ENCODE measurements at places on chromosomes 6 and 20.
A peak's percentile ranks its signal among the peaks of the same experiment; 100 is the strongest.

DNA sequence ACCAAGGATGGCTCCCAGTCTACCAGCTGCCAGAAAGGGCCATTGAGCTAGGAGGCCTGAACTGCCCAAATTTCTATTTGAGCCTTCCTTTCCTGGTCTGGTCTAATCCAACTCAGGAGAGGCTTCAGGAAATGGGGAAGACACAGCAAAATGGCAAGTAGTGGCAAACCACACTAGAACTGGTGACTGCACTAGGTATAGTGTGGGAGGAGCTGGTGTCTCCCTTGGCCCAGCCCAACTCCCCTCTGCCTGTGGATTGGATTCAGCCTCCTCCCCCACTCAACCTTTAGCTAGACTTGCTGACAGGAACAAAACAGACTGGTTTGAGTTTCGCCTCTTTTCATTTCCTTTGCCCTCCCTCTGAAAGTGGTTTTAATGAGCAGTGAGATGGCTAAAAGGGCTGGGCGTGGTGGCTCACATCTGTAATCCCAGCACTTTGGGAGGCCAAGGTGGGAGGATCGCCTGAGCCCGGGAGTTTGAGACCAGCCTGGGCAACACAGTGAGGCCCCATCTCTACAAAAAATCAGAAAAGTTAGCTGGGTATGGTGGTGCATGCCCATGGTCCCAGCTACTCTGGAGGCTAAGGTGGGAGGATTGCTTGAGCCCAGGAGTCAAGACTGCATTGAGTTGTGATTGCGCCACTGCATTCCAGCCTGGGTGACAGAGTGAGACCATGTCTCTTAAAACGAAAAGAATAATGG lies 17.5 kb downstream of the MRPS18A start:
- no peak for DNase-seq

DNA sequence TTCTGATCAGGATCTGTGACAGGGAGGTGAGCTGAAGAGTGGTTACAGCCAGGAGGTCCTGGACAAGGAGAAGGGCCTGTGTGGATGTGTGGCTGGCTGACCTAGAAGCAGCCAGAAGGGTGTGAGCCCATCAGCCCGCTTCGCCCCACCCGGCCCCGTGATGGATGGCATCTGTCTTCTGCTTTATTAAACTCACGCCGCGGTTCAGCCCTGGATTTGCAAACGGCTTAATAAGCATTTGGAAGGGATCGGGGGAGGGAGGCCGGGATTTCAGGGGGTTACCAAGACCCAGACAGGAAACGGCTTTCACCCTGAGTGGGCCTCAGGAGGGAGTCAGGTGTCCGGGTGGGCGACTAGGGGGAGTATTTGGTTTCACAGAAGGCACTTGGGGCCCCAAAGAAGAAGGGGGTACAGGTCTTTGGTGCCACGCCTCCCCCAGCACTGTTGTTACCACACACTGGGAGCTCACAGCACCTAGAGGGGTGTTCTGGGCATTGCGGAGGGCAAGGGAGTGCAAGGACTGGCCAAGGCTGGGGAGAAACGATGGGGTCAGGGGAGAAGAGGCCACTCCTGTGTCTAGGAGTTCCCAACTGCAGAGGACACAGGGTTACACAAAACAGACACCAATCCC lies 53.8 kb upstream of the FOXP4 start:
- no peak for DNase-seq

DNA sequence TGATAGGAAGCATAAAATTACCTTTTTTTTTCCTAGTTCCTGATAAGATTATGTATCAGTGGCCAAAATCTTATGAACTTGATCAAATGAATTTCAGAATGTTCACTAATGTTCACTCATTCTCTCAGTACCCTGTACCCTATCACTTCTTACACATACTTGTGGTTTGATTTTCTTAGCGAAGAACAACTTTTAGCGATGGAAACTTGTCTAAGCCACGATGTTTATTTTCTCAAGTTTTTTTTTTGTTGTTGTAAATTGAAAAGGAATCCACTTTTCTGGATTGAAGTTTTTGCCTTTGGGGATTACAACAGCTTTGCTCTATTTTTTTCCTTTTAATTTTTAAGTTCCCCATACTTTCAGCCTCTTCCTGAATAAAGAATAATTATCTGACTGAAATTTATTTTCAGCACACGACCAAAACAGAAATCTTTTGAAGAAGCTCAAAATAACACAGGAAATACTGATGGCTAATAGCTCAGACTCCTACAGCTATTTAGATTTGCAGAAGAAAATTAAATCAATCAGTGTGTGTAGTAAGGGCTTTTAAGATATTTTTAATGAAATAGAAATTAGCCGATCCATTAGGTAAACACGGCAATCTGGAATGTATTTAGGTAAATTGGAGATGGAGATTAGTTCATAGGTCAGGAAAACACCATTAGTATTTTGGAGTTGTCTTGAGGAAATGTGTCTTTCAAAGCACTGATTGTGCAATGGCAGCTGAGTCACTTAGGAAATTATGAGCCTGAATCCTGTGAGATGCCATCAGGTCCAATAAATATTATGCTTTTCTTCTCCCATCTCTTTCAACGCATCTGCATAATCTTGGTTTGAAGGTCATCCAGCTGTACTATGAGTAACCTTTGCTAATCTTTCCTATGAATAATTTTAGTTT lies 217.5 kb downstream of the GJA1 start:
- peak; percentile 78 for DNase-seq

DNA sequence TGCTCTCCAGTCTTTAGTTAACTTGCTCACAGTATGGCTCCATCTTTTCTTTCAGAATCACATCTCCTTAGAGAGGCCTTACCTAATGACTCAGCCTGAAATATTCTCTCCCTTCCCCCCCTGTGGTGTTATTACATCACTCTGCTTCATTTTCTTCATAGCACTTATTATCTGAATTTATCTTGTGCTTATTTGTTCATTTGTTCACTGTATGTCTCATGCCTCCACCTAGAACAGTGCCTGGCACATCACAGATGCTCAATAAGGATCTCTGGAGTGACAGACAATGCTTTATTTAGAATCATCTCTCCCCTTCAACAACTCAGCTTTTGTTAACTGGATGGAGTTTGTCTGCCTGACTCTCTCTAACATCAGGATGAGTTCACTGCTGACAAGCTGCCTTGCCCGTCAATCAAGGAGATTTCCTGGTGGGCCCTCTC lies 96.6 kb upstream of the MAN1A1 start:
- no peak for DNase-seq

- peak; percentile 59 for DNase-seq
Observed at GRCh38 chr6:155248008-155249001, 15.5 kb upstream of the CLDN20 start.

DNA sequence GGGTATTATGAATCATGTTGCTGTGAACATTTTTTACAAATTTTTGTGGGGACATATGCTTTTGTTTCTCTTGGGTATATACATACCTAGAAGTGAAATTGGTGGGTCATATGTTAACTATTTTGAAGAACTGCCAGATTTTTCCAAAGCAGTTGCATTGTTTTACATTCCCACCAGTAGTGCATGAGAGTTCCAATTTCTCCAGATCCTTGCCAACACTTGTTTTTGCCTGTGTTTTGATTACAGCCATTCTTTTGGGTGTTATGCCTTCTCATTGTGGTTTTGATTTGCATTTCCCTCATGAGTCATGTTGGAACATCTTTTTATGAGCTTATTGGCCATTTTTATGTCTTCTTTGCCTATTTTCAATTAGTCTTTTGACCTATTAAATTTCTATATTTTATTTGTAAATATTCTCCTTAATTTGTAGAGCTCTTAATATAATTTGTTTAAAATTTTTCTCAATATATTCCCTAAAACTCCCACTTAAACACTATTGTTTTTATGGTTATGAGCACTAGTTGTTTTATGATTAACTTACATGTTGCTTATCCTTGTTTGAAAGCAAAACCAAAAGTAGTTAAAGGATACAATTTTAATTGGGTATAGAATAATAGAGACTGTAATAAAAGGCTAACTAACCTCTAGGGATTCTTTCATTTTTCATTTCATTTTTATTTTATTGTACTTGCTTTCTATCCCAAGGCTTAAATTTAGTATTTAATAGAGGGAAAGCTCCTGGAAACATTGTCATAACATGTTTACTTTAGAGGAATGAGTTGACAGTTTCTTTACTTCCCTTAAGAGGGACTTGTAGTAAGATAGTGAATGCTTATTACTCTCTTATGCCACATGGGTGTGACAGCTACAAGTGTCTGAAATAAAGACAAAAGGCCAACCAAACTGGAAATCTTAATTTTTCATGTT lies 5.5 kb downstream of the UBR2 start:
- DNase-seq: no peak

- DNase-seq: no peak
Observed at GRCh38 chr6:110367825-110368224, 9.7 kb upstream of the METTL24 start.

DNA sequence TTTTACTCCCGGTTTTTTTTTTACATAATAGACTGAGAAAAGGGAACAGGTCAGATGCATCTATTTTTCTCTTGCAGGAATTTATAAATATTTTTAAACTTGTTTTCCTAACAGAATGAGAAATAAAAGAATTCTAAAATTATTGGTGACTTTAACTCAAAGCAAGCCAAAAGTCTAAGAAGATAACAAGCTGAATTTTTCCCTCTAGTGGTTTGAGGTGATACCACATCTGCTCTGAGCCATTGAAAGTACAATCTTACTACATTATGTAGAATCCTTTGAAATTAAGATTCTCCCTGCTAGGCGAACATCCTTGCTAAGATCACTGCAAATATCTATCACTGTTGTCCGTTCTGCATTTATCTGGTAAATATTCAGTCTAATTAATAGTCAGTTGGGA lies 10.7 kb upstream of the STMND1 start:
- no peak for DNase-seq

- DNase-seq: no peak
Observed at GRCh38 chr20:45958593-45958992, 13.4 kb downstream of the ZNF335 start.

DNA sequence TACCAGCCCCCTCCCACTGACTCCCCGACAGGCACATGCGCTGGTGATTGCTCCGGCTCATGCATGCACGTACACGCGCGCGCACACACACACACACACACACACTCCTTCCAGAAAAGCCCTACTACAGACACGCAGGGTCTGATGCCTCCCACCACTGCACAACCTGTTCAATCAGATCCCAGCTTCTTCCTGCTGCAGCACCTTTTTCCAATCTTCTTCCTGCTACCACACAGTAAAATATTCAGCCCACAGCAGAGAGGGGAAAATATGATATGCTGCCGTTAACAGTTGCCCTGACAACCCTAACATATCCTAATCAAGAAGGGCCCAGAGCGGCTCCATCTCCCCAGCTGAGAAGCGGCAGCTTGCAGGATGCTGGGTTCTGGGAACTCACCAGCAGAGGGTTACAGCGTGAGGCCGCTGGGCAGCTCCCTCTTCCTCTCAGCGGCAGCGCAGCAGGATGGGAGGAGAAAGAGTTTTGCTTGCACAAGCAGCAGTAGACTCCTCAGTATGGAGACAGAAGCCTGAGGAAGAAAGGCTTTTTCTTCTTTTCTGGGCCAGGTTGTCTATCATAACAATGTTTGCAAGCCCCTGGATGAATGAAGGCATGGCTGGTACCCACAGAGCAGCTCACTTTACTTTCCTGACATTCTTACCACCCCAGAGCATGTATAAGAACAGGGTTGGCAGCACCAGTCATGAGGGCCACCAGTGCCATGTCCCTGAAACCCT lies 23.9 kb downstream of the MAP7 start:
- peak; percentile 85 for DNase-seq

- DNase-seq: no peak
Observed at GRCh38 chr20:3652676-3653596, 10.3 kb downstream of the GFRA4 start.

Measured in cerebellar cortex (tissue), 1 donor.